Fibroblast of gingiva (primary cell): ENCODE measurements at places on chromosomes 6 and 20.
A peak's percentile ranks its signal among the peaks of the same experiment; 100 is the strongest.

GRCh38 chr6:72250664-72251063 is 364.3 kb downstream of the RIMS1 start:
- no peak for DNase-seq

GRCh38 chr6:108958900-108959770 is 110.9 kb downstream of the ARMC2 start:
- DNase-seq, result no peak

DNA sequence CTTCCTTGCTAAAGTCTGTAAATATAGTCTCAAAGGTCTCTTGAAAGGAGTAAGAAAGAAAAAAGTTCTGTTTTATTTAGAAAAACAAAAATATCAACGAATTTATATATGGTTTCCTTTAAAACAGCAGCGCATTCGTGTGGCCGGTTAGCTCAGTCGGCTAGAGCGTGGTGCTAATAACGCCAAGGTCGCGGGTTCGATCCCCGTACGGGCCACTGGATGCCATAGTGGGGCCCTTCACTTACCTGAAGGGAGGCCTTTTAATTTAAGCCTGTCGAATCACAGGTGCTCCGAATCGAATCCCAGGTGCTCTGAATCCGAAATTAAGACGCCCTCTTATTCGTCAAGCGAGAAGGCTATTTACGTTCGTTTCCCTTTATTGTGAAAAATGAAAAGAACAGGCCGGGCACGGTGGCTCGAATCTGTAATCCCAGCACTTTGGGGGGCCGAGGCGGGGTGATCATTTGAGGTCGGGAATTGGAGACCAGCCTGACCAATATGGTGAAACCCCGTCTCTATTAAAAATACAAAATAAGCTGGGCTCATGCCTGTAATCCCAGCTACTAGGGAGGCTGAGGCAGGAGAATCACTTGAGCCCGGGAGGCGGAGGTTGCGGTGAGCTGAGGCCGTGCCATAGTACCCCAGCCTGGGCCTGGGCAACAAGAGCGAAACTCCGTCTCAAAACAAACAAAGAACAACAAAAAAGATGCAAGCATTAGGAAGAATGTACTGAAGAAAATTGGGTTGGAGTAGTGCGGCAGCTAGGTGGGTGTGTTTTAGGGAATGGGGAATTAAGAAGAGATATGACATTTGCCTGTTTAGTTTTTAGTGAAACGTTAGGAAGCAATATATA is 195.8 kb upstream of the ZNF184 start:
- peak; percentile 51 for DNase-seq

- no peak for DNase-seq
Measured at GRCh38 chr6:93196406-93196970, 222.9 kb downstream of the EPHA7 start.

DNA sequence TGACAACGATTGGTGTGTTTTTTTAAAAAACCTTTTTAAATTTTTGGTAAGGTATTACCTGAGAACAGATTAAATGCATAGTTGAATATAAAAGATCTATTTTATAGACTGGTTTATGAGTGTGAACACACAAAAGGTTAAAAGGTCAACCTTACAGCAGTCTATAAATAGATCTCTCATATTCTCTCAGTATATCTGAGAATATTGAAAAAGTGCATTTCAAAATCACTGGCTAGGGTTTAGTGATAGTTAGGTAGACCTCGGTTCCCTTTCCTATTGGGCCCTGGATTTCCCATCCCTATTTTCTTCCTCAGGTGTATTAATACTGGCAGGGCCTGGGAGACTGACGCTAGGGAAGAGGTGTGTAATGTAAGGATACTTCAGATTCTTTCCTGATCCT is 723 bp upstream of the ZNF451 start:
- DNase-seq, result no peak

- DNase-seq, result peak; percentile 44
Measured at GRCh38 chr20:32359633-32360332, 1.7 kb downstream of the ASXL1 start.

DNA sequence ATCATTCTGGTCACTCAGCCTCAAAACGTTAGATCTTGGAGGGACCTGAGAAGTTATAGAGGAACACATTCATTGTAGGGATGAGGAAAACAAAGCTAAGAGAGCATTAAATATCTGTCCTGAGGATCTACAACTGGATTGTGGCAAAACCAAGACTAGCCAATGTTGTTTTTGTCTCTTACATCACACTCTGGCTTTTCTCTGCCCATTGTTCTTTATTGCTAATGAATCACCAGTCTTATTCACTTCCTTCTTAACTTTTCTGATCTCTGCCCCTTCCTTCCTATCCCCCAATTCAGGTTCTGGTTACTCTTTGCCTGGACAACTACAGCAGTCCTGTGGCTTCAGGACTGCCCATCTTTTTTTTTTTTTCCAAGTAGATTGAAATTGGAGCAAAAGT is 57.0 kb upstream of the PREP start:
- DNase-seq, result no peak

DNA sequence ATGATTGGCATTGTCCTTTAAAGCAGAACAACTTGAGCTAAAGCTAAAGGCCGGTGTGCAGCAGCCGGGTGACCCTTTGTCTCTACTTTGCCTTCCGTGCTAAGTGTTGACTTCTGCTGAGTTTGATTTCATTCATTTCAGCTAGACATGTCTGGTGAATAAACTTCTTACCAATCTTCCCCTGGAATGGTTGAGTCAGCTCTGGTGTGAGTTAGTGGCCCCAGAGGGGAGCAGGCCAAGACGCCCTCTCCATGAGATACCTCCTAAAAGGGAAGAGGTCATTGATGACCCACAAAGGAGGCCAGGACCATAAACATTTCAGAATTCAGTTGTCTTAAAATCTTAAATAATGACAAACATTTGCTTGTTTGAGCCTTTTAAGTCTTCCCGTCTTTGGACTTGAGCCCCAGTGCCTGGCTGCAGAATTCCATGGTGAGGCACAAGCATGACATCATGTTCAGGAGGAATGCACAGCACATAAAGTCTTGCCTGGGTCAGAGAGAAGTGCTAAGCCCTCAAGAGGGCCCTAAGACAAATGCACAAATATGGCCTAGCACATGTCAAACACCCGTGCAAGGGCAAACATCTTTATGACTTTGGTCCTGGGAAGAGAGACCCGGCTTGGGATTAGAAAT is 96.3 kb upstream of the NEDD9 start:
- no peak for DNase-seq

- DNase-seq, result no peak
Measured at GRCh38 chr6:80105972-80106417, 476 bp upstream of the BCKDHB start.

- DNase-seq, result peak; percentile 45
Measured at GRCh38 chr6:43129434-43130194, 41.5 kb upstream of the SRF start.

- no peak for DNase-seq
Measured at GRCh38 chr20:63346131-63347080, 14.7 kb downstream of the CHRNA4 start.

GRCh38 chr20:61753316-61753942 is 312.3 kb downstream of the TAF4 start:
- DNase-seq, result peak; percentile 17

- DNase-seq, result no peak
Measured at GRCh38 chr6:157099912-157100593, 223.3 kb downstream of the TMEM242 start.

- no peak for DNase-seq
Measured at GRCh38 chr20:5797843-5798462, 47.8 kb downstream of the SHLD1 start.

GRCh38 chr6:63816401-63816981 is 180.9 kb downstream of the PHF3 start:
- no peak for DNase-seq

DNA sequence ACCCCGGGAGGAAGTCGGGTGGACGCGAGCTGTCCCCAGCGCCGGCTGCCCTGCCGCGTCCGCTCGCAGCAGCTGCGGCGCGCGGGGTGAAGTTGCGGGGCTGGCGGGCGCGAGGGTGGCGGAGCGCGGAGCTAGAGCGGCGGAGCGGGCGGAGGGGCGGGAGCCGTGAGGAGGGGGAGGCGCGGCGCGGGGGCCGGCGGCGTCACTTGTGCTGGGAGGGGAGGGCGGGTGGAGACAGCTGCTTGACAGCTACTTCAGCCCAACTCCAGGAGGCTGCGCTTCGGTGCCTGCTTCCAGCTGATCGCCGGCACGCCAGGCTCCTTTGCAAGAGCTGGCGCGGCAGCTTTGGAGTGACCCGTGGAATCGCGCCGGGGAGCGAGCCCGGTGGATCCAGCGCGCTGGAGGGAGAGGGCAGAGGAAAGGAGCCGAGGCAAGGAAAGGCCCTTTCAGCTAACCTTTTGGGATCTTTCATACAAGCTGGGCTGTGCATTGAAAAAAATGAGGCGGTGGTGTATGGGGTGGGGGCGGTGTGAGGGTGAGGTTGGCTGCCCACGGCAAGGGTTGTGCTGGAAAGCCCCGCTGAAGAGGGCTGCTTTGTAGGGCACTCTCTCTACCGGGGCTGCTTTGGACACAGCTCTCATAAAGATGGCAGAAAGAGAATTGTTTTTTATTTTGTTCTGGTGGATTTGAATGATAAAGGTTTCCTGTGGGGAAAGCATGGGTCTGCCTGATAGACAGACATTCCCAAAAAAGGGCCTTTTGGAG is 24.6 kb downstream of the RIPOR2 start:
- DNase-seq, result peak; percentile 40

DNA sequence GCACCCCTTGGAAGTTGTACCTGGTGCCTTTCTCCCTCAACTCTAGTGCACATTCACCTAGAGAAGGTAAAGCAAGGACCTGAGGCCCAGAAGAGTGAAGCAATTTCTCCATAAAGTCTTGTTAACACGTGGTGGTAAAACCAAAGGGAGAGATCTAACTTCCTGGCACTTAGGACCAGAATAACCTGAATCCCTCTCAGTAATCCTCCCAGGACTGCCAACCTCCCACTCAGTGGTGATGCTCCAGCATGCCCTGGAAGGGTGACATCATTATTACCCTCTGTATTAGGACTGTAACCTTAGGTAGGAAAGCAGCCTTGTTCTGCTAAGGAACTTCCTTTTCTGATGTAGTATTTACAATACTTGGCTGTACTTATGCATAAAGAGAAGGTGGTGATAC is 330.6 kb upstream of the MARCKS start:
- DNase-seq, result no peak

- peak; percentile 35 for DNase-seq
Measured at GRCh38 chr6:113763876-113764275, 93.3 kb upstream of the MARCKS start.

DNA sequence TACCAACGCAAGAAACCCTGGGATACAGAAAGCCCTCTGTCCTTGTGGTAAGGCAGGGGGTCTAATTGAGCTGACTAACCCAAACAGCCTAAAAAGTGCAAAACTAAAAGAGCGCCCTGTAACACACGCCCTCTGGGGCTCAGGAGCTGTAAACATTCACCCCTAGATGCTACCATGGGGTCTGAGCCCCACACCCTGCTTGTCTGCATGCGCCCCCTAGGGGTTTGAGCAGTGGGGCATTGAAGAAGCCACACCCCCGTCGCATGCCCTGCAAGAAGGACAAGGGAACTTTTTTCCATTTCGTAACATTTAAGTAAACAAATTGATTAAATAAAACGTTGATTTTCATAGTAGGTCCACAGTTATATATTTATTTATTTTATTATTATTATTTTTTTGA is 616.9 kb upstream of the MAN1A1 start:
- no peak for DNase-seq

DNA sequence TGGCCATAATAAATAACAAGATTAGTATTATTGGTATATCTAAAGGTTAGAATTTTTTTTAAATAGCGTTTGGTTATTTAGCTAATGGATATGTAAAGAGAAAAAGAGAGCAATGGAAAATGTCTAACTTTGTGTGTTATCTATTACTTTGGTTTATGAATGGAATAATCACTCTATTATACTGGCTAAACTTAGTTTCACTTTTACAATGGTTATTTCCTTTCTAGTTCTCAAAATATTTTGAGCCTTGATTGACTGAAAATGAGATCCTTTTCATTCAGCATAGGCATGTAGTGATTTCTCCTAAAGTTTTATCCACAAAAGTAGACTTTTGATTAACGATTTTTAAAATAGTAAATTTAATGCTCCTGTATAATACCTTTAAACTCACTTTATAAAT is 51.6 kb upstream of the MLIP start:
- DNase-seq, result no peak

- peak; percentile 45 for DNase-seq
Measured at GRCh38 chr6:84428300-84428907, 201.0 kb upstream of the CEP162 start.

DNA sequence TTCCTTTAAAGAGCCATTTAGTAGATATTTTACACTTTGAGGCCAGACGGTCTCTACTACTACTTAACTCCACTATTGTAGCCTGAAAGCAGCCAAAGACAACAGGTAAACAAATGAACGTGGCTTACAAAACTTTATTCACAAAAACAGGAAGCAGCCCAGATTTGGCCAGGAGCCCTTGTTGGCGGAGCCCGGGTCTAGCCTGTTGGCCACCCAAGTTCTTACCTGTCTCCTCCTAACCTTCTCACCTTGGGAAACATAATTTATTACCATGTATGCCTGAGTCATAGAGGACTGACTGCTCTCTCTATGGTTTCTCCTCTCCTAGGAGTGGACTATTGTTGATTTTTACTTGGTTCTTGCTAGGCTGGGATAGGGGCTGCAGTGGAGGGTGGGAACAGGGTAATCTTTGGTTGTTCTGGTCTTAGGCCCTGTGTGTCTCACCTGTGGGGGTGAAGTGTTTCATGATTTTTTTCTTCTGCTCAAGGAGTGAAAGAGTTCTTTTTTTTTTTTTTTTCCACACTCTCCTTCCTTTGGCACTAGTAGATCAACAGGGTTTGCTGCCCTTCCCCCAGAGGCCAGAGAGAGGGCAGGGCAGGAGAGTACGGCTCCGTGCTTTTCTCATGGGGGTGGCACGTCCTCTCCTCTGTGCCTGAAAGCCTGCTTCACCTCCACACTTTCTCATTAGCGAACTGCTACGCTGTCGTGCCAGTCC is 90.0 kb downstream of the RPP40 start:
- DNase-seq, result no peak

DNA sequence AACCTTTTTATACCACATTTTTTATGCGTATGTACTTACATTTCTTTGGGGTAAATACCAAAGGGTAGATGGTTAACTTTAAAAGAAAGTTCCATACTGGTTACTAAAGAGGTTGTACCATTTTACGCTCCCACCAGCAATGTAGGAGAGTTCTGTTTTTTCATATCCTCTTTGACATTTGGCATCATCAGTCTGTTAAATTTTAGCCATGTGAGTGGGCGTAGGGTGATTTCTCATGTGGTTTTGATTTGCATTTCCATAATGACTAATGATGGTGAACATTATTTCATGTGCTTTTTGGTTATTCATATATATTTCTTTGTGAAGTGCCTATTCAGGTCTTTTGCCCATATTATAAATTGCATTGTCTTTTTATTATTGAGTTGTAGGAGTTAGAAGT is 194.2 kb downstream of the PRL start:
- DNase-seq, result peak; percentile 8

GRCh38 chr6:150373260-150373701 is 4.5 kb downstream of the IYD start:
- peak; percentile 78 for DNase-seq

GRCh38 chr6:109713097-109713496 is 22.0 kb downstream of the FIG4 start:
- no peak for DNase-seq

GRCh38 chr6:167275001-167275400 is 16.1 kb upstream of the UNC93A start:
- no peak for DNase-seq
